ENCODE measurements at places on chromosomes 11 and 22.

- no peak for DNase-seq
These were observed 5.5 kb downstream of the OSM start for GRCh38 chr22:30261134-30261533.

GRCh38 chr11:101880222-101880621 is 34.6 kb upstream of the CEP126 start:
- DNase-seq: no peak

DNA sequence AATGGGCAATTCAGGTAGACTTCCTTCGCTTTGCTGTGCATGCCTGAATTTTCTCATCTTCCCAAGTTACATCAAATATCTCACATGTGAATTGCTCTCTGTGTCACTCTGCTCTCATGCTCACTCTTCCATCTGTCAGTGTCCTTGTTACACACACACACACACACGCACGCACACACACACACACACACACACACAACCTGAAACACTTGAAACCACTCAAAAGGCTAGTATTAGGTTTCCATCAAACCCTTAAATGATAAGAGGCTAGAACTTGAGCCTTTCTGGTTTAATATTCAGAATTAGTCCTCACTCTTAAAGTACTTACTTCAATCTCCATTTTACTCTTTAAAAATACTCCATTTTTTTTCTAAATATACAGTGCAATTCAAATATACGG is 282.4 kb downstream of the C11orf87 start:
- peak; percentile 68 for DNase-seq

- no peak for DNase-seq
These were observed 96.1 kb downstream of the SHANK2 start for GRCh38 chr11:71156301-71156700.

- DNase-seq: no peak
These were observed 49.9 kb downstream of the STIM1 start for GRCh38 chr11:3905080-3905953.

- DNase-seq: no peak
These were observed 265.4 kb upstream of the ARHGAP20 start for GRCh38 chr11:110977661-110978060.

DNA sequence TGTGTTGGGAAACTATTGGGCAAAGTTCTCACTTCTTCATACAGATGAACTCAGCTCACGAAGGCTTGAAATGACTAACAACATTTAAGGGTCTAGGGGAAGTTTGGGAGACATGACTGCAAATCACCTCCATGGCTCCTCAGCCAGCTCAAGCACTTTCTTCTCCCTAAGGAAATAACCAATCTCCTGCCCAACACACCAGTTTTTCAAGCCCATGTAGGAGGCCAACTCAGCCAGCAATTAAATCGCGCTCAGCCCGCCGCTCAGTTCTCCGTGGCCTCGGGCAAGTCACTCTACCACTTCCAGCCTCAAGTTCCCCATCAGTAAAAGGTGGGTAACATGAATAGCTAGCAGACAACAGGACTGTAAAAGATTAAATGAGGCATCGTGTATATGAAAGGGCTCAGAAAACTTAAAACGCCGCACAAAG is 796 bp downstream of the POLDIP3 start:
- no peak for DNase-seq

DNA sequence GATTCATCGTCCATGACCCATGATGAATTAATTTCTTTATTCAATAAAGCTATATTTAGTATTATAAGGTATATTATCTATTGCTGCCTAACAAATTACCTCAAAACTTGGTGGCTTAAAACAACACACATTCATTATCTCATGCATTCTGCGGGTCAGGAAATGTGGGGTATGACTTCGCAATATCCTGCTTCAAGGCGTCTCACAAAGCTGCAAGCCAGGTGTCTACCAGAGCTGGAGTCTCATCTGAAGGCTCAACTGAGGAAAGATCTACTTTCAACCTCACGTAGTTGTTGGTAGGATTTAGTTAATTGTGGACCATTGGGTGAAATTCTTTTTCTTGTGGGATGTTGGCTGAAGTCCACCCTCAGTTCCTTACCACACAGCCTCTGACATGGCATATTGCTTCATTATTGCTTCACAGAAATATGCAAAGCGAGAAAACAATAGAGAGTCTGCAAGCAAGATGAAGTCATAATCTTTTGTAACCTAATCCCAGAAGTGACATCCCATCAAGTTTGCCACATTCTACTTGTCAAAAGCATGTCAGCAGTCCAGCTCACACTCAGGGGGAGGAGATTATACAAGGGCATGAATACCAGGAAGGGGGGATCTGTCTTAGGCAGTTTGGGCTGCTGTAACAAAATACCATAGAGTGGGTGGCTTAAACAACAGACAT is 45.1 kb downstream of the KREMEN1 start:
- no peak for DNase-seq

DNA sequence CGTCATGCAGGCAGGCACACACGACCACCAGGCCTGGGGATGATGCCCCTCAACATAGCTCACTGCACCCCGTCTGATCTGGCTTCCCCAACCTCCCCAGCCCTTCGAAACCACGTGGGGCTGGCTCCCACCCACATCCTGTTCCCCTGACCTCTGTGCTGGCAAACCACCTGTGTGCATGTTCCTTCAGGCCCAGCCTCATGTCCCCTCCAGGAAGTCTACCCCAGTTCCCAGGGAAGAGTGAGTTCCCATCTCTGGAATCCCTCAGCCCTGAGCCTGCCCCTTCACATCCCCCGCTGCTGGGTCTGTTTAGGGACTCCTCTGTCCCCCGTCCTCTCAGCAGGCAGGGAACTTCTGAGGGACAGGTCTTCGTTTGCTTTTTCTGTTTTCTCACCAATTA is 7.1 kb downstream of the SLC7A4 start:
- no peak for DNase-seq

- no peak for DNase-seq
These were observed 1507.5 kb downstream of the BRD1 start for GRCh38 chr22:48320048-48320682.

DNA sequence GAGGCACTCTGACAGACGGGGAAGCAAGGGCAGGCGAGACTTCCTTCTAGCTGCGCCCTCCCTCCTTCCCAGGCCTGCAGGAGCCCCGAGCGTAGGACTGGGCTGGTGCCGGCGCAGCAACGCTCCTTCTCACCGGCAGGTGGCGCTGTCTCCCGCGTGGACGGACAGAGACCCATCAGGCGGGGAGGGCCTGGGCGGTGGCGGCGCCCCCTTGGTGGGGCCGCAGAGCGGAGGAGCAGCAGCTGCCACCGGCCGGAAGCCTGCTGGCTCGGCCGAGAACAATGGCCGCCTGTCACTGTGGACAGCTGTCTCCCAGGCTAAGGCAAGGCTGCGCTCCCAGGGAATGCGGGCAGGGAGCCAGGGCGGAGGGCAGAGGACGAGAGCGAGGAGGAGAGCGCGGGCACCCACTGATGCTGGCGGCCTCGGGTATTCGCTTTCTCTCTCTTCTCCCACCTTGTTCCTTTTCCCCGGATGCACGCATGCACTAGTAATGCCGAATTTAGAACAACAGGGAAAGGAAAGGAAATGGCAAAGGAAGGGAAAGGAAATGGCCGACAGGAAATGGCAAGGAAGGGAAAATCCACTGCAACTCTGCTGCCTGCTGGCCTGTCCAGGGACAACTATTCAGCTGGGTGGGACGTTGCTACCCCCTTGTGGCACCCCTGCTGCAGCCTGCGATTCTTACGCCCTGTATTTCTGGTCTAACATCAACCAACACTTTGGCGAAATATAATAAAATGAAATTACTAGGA is 14.4 kb downstream of the PPM1F start:
- peak; percentile 30 for DNase-seq

DNA sequence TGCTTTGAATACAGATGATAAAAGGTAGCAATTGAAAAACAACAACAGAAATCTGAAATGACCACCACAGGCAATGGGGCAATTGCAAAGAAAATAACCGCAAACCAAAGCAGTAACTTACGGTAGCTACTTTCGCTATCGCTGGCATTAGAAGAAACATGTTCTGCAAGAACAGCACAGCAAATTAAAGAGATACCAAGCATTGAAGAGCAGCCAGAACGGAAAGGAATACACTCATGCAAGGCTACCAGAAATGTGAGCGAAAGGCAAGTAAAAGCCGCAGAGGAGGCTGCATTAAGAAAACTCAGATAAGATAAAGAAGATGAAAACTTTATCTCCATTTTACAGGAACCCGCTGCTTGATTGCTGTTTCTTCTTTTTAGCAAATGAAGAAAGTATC is 194.1 kb upstream of the CCDC90B start:
- no peak for DNase-seq

GRCh38 chr22:28268171-28268570 is 349.1 kb upstream of the PITPNB start:
- DNase-seq: no peak

GRCh38 chr22:41780746-41781505 is 19.6 kb upstream of the CCDC134 start:
- DNase-seq: no peak

GRCh38 chr11:68153742-68154141 is 32.6 kb upstream of the CHKA start:
- DNase-seq: no peak

- DNase-seq: no peak
These were observed 128.5 kb downstream of the CEP164 start for GRCh38 chr11:117456027-117456720.

DNA sequence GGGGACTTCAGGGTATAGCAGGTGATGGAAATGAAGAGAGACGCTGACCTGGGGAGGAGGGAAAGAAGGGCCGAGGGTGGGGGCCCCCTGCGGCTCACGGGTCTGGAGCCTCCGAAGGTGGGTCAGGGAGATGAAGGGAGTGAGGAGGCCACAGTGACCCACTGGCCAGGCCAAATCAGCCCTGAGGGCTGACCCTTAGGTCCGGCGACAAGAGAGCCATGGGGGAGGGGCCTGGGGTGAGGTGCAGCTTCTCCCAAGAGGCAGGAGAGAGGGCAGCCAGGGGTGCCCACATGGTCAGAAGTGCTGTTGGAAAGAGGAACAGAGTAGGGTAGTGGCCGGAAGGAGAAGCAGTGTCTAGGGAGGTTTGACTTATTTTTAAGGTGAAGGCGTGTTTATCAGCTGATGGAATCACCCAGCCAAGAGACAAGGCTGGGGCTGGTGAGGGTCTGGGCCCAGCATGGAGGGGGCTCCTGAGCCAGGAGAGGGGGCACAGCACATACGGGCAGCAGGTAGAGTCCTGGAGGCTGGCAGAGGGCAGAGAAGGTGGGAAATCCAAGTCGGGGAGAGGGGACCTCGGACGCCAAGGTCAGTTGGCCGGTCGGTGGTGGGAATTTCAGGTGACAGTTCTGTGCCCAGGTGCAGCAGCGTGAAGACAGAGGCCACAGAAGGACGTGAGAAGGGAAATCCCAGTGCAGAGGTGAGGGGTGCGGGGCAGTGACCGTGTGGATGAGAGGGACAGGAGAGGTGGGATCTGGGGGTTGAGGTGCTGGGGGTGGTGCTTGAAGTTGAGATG is 49.0 kb downstream of the LINC01488 start:
- no peak for DNase-seq

- DNase-seq: no peak
These were observed 109.6 kb upstream of the POU2AF2 start for GRCh38 chr11:111135778-111136570.

GRCh38 chr11:11841116-11841722 is 553 bp upstream of the USP47 start:
- DNase-seq: no peak

DNA sequence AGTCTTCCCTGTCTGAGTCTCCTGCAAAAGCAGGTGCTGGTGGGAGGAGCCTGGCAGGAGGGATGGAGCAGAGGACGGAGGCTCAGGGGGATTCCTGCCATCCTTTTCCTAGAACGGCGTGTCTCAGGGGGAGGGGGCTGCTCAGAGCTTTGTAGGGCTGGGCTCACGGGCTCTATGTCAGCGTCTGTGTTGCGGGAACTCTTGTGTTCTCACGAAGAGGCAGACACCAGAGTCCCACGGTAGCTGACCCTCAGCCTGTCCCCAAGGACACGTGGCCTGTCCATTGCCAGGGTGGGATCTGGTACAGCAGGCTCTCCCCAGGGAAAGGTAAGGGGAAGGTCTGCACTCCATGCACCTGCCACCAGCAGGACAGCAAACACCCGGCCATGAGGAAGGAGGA is 1505.2 kb downstream of the TBC1D22A start:
- no peak for DNase-seq

- no peak for DNase-seq
These were observed 79.9 kb downstream of the NAV2 start for GRCh38 chr11:19792510-19792909.

DNA sequence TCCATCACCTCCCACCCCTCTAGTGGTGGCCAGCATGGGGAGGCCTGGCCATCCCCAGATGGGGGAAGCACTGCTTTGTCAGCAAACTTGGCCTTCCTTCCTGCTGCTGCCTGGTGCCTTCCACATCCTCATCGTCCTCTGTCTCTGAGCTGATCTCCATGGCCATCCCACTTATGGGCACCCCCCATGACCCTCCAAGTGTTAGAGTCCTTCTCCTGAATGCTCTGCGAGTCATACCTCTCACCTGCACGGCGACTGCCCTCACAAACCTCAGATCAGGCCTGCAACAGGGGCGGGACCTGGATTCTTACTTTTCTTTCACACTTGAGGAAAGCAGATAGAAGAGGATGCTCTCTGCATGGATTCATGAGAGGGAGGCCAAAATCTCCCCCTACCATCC is 24.0 kb downstream of the POU2AF1 start:
- no peak for DNase-seq

GRCh38 chr11:82718307-82718706 is 15.4 kb downstream of the FAM181B start:
- DNase-seq: no peak

DNA sequence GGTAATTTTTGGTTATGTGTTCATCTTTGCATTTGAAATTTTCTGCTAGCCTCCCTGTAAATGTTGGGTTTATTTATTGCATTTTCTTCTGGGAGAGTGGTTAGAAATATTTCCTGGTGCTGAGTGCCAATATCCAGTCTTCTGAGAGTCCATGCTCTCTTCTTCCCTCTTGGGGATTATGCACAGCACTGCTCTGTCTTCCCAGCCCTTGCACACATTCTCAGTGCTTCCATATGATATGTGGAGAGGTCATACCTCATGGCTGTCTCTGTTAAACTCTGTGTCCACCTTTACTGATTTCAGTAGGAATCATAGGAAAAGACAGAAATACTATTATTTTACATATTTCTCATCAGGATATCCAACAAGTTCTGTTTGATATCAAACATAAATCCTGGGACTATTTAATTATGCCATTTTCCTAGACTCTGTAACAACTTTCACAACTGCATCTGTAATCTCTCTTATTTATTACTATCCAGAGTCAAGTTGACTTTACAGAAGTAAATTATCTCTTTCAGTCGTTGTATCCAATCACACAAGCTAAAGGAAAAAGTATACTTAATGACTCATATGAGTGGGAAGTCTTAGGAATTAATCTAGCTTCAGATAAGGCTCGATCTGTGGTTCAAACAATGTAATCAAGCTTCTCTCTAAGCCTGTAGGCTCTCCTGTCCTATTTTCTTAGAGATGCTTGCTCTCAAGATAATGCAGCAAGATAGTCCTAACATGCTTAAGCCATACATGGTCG is 2.7 kb upstream of the NXPE1 start:
- no peak for DNase-seq

DNA sequence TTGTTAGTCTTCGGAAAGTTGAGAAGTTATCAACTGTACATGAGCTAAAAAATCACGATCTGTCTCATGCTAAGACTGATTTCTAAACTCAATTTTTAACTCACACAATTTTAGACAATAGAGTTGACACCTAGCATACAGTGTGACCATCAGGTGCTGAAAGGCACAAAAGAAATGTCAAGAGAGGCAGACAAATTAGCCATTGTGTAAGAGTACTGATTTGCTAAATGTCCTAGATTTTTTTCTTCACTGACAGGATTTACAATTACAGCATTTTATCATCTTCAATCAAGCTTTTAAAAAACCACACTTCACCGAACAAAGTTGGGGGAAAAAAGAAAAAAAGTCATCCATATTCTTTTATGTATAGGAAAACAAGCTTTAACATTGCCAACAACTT is 7.0 kb downstream of the LGR4 start:
- DNase-seq: no peak
